Mucosa of descending colon (tissue), 3 donors: ENCODE measurements at places on chromosomes 7 and 10. TPM values are rescaled to one million over a fixed set of nuclear protein-coding genes. Genes with fewer than 3 reads are reported as not detected.

DNA sequence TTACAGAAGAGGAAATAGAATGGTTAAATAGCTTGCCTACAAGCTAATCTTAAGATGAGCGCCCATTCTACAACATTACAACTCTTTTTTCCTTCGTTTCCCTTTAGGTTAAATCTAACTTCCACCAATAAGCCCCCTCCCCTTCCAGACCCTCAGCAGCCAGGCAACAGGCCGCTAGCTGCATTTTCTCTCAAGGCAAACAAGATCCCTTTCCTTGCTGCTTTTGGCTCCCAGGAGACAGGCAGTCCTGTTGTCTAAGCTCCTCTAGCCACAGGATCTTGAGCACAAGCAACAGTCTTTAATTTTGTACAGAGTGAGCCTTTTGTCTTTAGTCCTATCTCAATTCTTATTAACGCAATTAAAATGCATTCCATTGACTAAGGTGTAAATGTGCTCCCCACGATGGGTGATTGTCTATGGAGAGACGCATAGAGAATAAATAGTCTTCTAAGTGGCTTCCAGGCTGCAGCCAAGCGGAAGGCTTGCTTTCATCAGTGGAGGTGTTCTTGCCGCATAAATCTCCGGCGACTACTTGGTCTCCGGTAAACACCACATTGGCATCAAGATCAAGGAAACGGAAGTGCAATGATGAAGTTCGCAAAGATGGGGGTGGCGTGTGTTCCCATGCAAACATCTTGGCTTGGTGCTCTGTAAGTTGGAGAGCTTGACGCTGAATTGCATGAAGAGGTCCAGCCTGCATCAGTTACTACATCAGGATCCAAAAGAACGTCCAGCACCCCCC lies 181.9 kb upstream of the LYZL2 start:
- DNase-seq: no peak

- no peak for DNase-seq
Measured at GRCh38 chr7:45017253-45017652, 17.3 kb downstream of the CCM2 start.

DNA sequence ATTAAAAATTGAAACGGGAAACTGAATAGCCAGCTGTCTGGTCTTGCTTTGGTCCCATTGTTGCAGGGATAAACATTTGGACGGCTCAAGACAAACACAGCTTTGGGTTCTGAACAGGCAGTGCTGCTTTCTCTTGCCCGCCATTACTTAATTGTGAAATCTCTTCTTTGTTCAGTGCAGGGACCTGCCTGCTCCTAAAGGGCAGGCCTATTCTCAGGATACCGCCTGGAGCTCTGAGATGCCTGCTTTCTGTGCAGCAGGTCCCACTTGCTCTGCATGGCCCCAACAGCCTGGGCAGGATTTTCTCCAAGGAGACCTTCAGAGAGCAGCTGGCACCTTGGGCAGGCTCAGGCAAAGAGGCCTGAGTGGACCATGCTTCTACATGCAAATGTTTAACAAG lies 237.6 kb downstream of the KCNMA1 start:
- no peak for DNase-seq

Gene STRIP2
- total RNA-seq: 1.3 TPM

- peak; percentile 10 for DNase-seq
Measured at GRCh38 chr7:37083311-37084096, 359.2 kb upstream of the AOAH start.
